ENCODE measurements at places on chromosomes 3 and 15.

DNA sequence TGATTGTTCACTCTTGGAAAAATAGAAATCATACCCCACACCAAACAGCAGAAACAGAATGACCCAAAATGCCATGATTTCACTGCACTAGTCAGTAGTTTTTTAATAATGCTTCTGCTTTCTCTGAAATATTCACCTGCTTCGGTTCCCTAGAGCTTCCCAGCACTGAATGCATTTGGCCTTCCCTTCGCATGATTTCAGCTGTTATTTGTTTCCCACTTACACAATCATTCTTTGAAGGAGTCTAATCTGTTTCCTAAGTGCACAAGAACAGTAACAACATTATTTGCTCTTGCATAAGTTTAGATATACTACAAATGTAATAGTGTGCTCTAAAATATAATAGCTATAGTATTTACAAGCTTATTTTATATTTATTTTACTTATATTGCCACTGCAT lies 178.7 kb downstream of the STAC start:
- no peak for DNase-seq

GRCh38 chr15:25946241-25946805 lies 83.2 kb upstream of the ATP10A start:
- DNase-seq: no peak

DNA sequence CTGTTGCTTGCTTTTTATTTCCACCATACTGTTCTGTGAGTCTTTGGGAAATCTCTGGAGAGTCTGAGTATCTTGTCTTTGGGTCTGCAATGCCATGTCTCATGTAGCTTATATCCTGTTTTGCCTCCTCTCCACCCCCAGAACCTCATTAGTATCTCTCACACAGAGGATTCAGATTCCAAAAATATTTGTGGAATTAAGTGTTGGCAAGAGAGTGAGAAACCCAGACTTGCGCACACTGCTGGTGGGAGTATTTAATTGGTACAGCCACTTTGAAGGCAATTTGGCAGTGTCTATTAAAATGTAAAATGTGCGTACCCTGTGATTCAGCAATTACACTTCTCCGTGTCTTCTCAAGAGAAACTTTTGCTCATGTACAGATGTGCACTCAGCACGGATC lies 68.6 kb downstream of the ZNF621 start:
- DNase-seq: no peak

- no peak for DNase-seq
These were observed 81.0 kb downstream of the RGMA start for GRCh38 chr15:93007994-93008393.

DNA sequence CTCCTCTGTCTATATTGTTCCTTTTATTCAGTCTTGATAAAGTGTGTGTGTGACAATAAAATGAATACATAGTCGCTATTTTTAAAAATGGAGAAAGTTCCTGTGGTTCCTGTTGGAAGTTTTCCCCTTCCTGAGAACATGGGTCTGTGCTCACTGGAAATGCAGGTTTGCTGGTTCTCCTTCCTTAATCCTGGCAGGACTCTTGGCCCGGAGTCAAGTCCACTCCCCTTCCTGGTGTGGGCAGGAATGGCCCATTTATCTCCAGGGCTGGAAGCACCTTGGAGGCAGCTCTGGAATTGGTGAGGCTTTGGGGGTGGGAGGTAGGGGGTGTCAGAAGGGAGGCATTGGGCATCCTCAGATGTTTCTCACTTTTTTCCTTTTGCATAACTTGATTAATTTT lies 30.1 kb downstream of the FOXL2 start:
- DNase-seq: no peak

DNA sequence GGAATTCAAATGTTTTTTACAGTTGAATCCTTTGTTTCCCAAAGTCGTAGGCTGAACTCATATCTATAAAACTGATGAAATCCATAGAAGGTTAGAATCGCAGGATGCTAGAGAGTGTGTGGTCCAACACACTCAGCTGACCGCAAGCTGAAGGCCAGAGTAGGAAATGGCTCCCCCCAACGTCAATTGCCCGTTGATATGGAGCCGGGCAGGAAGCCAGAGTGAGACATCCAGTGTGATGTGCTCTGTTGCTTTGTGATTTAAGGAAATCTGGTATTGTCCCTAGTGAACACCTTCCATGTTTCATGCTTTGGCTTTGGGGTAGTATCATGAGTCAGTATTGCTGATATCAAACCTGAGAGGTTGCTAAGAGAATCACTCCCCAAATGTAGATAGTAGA lies 5.8 kb upstream of the MEX3B start:
- DNase-seq: no peak

DNA sequence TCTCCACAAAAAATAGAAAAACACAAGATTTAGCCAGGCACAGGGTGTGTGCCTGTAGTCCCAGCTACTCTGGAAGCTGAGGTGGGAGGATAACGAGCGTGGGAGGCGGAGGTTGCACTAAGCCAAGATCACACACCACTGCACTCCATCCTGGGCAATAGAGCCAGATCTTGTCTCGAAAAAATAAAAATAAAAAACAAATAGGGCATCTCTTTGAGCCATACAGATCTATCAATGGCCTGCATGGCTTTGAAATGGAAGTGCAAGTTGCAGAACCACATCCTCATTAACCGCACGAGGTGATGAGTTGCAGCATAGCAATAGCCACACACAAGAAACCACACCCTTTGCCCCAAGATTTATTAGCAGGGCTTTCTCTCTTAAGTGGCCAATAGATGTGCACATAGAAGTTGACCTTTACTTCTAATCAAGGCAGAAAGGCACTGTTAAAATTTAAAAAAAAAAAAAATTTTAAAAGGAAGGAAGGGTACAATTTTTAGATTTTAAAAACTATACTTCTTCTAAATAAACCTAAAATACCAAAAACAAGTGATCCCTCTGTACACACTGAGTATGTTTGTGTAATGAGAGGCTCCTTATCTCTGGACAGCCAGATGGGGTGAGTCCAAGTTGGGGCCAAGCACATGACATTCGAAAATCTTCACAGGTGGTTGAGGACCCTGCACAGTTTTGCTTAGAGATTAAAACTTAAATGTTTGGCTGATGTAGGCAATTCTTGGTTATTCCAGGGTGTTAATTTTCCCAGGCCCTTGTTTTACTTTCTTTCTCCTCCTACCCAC lies 53.4 kb downstream of the FILIP1L start:
- DNase-seq: no peak

GRCh38 chr3:41169023-41169422 lies 30.3 kb upstream of the CTNNB1 start:
- no peak for DNase-seq

GRCh38 chr3:128343287-128344051 lies 123.2 kb downstream of the DNAJB8 start:
- DNase-seq: no peak

DNA sequence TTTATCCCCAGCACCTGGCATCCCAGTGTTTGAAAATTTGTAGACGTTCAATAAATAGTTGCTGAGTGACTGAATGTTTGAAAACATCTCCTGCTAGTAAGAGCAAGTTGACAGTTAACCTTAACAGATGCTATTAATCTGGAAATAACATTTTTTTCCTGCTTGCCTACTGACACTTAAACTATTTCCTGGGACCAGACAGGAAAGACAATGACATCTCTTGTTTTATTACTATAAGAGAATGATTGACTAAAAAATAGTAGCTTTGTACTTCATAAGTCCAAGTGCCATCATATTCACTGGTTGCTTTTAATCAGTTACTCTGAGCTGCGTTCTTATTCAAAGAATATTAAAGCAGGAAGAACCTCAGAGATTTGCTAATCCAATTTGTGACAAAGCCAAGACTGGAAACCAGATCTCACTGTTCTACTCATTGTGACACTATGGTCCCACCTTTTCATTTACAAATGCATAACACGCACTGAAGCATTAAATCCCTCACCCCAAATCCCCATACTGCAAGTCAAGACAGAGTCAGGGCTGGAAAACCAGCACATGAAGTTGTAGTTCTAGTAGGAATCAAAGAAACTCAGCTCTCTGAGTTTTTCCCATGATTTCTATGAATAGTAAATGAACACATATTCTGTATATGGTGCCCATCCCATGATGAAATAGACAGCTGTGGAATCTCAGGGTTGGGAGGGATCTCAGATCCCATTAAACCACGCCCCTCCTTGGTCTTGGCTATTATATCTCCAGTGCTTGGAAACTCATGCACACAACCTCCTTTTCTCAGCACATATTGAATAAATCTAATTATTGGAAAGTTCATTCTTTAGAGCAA lies 212.7 kb upstream of the P2RY1 start:
- DNase-seq: no peak

DNA sequence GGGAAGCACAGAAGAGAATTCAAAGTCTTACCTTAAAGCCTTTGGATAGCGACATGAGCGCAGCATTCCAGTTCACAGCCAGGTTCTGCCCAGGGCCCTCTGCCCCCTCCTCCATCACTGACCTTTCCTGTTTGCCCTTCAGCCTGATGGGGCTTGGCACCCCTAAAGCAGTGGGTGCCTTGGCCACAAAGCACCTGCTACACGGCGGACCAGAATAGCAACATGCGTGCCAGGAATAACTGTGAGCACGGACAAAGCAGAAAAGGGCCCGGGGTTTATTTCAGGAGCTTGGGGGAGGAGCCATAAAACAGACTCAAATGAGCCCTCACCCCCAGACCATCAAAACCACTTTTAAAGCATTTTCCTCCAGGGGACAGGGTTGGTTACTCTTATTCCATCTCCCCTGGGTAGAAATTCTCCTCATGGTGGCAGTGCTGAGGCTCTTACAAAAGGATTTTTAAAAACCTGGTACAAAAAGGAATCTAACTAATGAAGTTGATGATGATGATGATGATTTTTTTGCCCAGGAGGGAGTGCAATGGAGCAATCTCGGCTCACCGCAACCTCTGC lies 135.4 kb downstream of the KLF13 start:
- DNase-seq: no peak

Data from MM.1S (cell line).